ENCODE measurements at places on chromosomes 12 and 14. TPM values are rescaled to one million over a fixed set of nuclear protein-coding genes. Genes with fewer than 3 reads are reported as not detected.

CIT gene
- 24.7 TPM for total RNA-seq

RAD51AP1 gene
- 0.50 TPM for total RNA-seq

TMEM132C gene
- total RNA-seq, result 0.05 TPM

HAL gene
- total RNA-seq, result 174 TPM

SOX5 gene
- 42.4 TPM for total RNA-seq

KRT8 gene
- total RNA-seq, result 171 TPM

RNU4-1 gene
- total RNA-seq, result under 0.01 TPM

DNA sequence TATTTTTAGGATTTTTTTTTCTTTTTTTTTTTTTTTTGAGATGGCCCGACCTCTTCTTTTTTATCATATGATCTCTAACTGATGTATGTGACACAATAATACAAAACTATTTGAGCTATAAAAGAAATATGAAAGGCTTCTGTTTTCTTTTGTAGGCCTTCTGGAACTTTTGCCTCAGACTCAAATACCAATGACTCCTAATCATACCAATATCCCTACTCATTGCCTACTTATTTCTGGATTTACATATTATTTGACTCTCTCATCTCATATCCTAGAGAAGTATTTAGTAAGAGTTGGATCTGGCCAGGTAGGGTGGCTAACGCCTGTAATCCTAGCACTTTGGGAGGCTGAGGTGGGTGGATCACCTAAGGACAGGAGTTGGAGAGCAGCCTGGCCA is 12.7 kb upstream of the WDR89 start:
- DNase-seq, result no peak

DNA sequence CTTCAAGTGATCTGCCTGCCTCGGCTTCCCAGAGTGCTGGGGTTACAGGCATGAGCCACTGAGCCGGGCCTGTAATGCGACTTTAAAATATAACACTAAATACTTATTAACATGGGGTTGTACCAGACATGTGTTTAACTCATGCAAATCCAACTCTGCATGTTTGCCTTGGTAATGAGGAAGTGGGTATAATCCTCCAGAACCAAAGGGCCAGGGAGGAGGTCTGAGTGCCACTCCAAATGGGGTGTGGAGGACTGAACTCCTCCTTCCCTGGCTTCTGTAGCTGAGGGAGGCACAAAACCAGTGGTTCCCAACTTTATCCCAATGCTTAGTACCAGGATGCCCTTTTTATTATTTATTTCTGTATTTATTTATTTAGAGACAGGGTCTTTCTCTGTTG is 61.6 kb upstream of the MED13L start:
- no peak for DNase-seq

DNA sequence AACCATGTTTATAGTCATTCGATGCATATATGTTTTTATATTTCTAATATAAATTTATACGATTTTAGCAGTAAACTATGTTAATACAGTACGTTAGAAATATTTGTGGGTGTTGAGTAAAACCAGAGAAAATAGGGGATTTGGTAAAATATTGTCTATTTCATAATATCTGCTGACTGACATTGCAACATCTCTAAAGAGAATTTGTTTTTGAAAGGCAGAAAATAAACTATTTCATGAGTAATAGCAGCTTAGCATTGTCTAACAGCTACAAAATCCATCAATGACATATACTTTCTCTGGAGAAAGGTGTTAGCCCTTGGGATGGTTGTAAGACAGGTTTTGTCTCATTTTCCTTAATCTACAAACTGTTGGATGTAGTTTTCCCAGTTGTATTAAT is 144.9 kb downstream of the PDE3A start:
- no peak for DNase-seq

DNA sequence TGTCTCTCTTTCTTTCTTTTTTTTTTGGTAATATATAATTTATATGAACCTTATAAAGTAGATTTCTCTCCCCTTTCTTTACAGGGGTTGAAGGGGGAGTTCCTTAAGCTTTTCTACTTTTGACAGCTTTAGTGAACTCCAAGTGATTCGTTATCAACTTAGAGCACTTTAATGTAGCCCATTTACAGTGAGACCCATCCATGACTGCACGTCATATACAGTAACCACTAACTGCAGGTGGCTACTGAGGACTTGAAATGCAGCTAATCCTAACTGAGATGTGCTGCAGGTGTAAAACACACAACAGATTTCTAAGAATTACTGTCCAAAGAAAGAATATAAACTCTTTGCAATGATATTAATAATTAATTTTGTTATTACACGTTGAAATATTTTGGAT is 582 bp downstream of the LRRIQ1 start:
- DNase-seq, result no peak

GRCh38 chr12:92019491-92020277 is 126.0 kb downstream of the BTG1 start:
- no peak for DNase-seq

- DNase-seq, result no peak
These were observed 1.8 kb downstream of the KCNA1 start for GRCh38 chr12:4911316-4911994.

DNA sequence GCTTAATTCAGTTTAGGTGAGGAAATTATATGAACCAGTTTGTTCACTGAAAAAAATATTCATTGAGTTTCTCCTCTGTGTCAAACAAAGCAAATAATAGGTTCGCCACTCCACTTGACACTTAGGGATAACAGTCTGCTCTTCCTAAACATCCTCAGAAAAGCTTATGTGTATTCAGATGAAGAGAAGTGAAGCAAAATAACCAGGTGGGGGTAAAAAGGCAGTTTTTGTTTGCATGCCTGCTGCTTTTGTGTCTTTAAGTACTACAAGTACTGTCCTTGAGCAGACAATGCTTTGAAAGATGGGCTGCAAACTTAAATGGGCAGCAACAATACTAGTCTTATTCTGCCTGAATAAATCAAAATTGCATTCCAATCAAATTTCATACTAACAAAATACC is 910.7 kb upstream of the MDGA2 start:
- no peak for DNase-seq

- no peak for DNase-seq
These were observed 25.4 kb downstream of the CCDC85C start for GRCh38 chr14:99578541-99579101.

- no peak for DNase-seq
These were observed 22.4 kb upstream of the GALNT16 start for GRCh38 chr14:69237584-69237983.

GRCh38 chr12:104673696-104674482 is 217.1 kb downstream of the CHST11 start:
- no peak for DNase-seq

GRCh38 chr14:68755016-68755353 is 37.9 kb downstream of the ZFP36L1 start:
- no peak for DNase-seq

DNA sequence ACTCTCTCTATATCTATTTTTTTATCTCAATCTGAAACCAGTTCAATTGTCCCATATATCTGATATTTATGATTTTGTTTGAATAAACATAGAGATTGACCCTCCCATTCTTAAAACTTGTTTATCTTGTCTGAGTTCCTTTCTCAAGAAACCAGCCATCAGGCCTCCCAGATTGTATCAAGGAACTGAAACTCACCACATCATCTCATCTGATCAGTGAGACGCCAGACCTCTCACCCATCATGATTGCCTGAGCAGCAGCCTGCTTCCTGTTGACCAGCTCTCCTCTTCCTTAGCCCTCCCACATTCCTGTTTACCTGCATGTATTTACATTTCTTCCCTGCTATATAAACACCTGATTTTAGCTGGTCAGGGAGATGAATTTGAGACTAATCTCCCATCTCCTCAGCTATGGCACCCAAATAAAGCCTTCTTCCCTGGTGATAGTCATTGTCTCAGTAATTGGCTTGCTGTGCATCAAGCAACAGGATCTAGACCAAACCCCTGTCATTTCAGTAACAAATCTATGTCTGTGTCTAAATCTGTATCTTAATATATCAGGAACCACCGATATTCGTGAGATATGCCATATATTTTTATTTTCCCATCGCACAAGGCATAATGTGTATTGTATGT is 323.6 kb downstream of the TMTC2 start:
- DNase-seq, result no peak
